ENCODE measurements at places on chromosomes 16 and 17.

- no peak for DNase-seq
Measured at GRCh38 chr16:1032607-1033006, 39.9 kb upstream of the SSTR5 start.

GRCh38 chr16:9308356-9308801 is 216.9 kb downstream of the HAPSTR1 start:
- DNase-seq = no peak

- DNase-seq = no peak
Measured at GRCh38 chr17:2144701-2145100, 89.8 kb downstream of the HIC1 start.

DNA sequence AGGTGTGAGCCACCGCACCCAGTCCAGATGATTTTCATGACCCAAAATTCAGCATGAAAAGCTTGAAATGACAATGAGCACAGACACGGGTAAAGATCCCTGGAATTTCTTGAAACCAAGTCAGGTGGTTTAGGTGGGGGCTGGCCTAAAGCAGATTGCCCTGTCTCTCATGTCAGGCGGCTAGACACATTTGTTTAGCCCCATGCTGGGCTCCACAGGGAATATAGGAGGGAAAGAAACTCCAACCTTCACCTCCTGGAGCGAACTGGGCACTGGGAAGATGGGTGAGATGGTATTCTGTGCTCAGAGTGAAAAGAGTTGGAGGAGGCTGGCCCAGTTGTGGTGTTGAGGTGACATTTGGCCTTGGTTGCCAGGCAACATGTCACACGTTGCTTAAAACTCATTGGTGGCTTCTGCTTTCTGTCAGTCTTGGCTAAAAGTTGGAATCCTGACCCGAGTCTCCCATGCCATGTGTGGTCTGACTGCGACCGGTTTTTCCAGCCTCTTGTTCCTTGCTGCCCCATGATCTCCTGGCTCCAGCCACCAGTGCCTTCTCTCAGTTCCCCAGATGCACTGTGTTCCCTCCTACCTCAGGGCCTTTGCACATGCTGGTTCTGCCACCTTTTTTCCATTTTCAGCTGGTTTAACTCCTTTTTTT is 113.7 kb downstream of the ABCC6 start:
- DNase-seq = no peak

DNA sequence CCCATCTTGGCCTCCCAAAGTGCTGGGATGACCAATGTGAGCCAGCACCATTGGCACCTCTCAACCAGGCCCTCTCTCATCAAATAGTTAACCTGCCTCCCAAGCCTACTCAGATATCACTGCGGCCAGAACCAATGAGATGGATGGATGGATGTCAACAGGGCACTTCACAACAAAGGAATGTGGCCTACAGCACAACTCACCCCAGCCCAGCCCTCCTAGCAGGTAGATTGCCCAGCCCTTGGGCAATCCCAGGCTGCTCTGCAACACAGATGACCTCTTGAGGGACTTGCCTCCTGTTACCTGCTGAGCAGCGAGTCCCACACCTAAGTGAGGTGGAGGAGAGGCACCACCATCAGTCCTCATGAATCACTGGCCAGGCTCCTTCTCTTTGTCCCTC is 22.6 kb upstream of the KIFC3 start:
- no peak for DNase-seq

DNA sequence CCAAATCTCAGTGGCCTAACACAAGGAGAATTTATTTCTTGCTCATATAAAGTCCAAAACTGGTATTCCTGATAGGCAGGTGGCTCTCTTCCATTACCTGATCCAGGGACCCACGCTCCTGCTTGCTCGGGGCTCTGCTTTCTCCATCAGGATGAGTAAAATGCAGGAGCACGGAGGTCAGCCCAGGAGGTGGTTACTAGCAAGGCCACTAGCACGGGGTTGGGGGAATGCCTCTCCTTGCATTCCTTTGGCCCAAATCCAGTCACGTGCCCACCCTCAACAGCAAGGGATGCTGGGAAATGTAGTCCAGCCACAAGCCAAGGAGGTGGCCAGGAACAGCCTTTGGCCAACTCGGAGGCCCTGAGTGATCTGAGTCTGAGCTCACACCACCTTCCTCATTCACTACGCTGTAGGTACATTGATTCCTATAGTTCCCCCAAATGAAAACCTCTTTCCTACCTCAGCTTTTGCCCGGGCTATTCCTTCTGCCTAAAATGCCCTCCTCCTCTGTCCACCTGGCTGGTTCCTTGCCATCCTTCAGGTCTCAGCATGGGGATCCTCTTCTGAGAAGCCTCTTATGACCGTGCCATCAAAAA is 38.3 kb upstream of the HAPSTR1 start:
- no peak for DNase-seq

DNA sequence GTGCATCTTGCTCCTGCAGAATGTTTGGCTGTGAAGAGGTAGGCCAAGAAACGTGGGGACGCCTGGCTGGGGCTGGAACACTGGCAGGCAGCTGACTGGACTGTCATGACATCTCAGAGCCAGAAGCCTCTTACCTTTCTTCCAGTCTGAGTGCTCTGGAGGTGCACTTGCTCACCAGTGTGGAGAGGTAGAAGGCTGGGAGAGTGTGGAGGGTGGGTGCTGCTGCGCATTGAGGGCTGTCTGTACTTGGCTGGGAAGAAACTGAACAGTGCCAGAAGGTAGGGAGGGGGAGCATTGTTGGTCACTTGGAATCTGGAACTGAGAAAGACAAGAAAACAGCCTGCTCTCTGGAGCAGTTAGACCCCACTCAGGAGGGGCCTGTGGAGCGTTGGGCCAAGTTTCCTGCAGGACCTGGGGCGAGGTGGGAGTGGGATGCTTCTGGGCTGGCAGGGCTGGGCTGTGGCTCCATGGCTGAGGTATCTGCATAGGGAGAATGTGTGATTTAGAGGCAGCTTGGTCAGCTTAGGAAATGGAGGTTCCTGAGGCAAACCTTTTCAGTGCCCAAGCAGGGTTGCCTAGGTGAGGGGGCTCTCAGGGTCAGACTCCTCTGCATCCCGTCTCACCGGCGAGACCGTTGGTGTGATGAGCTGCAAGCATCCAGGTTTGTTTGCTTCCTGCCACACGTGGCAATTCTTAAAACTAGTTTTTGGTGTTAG is 55.1 kb downstream of the KSR1 start:
- DNase-seq = no peak

DNA sequence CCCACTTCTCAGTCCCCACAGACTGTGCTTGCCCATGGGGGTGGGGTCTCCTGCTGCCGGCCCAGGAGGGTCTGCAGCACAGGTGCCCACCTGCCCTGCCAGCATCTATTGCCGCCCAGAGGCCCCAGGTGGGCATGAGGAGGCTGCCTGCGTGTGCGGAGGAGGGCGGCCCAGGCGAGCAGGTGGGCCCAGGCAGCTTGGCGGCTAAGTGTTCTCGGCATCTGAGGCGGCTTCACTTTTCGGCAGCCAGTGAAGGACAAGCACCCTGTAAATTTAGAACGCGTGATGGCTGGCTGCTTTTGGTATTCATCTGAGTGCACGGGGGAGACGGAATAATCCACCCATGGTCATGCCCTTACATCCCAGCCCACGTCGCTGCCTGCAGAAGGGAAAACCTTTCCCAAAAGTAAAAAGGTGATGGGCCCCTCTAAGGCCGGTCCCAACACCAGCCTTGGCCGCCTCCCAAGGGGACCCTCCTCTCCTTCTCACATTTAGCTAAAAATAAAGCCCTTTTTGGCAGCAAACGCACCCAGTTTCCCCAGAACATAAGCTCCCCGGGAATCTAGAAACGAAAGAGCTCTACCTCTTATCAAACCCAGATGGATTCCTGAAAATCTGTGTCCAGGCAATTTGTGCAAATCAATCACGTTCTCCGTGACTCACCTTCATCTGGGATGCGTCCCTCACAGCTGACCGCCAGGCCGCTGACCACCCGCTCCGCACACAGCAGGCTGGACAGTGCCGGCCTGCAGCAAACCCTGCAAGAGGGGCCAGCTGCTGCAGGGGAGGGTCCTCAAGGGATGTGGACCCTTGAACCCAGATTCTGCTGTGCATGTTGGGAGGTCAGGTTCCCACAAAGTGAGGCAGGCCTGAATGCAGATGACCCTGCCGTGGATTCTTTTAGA is 79.4 kb downstream of the RBFOX3 start:
- DNase-seq = peak; percentile 67

DNA sequence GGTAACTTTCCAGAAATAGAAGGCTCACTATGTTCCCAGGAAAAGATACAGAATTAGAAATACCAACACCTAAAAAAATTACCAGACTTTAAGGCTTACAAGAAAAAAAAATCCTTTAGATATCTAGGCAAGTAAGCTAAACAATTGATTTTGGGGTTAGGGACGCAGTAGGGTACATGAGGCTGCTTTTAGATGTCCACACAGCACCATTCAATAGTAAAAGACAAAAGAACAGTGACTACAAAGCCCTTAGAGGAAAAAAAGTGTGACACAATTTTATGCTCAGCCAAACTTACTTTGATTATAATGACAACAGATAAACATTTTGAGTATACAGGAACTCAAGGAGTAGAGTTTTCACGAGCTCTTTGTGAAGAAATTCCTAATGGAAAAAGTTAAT is 29.9 kb downstream of the METTL16 start:
- no peak for DNase-seq

GRCh38 chr17:60091908-60092331 is 13.2 kb upstream of the HEATR6 start:
- no peak for DNase-seq

GRCh38 chr17:77771145-77771544 is 187.4 kb upstream of the TNRC6C start:
- no peak for DNase-seq

DNA sequence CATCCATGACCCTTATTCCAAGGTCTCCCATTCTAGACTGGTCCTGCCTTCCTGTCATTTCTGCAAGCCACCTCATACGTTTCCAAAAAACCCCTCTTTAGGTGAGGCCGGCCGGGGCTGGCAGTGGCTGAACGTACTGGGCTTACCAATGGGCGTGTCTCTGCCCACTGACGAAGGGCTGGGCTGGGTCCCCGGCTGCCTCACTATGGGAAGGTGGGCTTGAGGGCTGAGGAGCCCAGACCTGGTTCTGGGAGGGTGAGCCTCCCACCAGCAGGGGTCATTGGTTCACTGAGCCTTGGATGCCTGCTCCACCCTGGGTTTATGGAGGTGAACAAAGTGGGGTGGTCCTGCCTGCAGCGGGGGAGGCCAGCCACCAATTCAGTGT is 19.9 kb downstream of the KDM8 start:
- DNase-seq = no peak

GRCh38 chr17:7408252-7408727 is 645 bp downstream of the NLGN2 start:
- DNase-seq = no peak

GRCh38 chr17:62819511-62820221 is 11.6 kb upstream of the MARCHF10 start:
- no peak for DNase-seq

GRCh38 chr16:67694611-67695010 is 24.5 kb downstream of the GFOD2 start:
- no peak for DNase-seq

- DNase-seq = no peak
Measured at GRCh38 chr17:62008294-62008693, 56.8 kb downstream of the MED13 start.

DNA sequence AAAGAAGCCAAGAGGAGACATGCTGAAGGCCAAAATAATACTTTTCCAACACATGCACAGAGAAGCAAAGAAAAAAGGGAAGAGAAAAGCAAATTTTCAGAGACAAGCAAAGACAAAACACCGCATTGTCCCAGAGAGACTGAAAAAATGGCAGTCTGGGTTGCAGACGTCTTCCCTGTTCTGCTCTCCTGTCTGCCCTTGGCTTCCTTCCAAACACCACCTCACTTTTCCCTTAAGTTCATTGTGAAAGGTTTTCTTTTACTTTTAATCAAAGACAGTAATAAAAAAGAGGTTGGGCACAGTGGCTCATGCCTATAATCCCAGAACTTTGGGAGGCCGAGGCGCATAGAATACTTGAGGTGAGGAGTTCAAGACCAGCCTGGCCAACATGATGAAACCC is 21.2 kb upstream of the VAT1L start:
- DNase-seq = no peak

GRCh38 chr17:54863176-54863575 is 37.5 kb upstream of the TOM1L1 start:
- no peak for DNase-seq

- no peak for DNase-seq
Measured at GRCh38 chr16:88790312-88791211, 5.5 kb upstream of the PIEZO1 start.

- no peak for DNase-seq
Measured at GRCh38 chr17:77450742-77451244, 310.0 kb downstream of the SEC14L1 start.

- no peak for DNase-seq
Measured at GRCh38 chr16:64406770-64407181, 715.1 kb downstream of the CDH11 start.

GRCh38 chr16:19881028-19881427 is 3.6 kb downstream of the GPRC5B start:
- no peak for DNase-seq

DNA sequence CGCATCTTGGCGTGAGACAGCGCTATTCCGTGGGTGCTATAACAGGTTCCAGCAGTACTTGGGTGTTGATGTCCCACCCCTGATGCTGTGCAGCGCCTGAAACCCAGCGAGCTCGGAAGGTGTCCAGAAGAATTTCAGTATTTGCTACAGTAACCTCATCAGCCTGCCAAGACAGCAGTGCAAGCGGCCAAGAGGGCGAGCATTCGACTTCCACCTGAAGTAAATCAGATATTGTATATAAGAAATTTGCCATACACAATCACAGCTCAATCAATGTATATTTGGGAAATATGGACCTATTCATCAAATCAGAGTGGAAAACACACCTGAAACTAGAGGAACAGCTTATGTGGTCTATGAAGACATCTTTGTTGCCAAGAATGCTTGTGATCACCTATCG is 13.0 kb downstream of the APPBP2 start:
- no peak for DNase-seq

- no peak for DNase-seq
Measured at GRCh38 chr17:39678340-39679116, 9.3 kb downstream of the PGAP3 start.

DNA sequence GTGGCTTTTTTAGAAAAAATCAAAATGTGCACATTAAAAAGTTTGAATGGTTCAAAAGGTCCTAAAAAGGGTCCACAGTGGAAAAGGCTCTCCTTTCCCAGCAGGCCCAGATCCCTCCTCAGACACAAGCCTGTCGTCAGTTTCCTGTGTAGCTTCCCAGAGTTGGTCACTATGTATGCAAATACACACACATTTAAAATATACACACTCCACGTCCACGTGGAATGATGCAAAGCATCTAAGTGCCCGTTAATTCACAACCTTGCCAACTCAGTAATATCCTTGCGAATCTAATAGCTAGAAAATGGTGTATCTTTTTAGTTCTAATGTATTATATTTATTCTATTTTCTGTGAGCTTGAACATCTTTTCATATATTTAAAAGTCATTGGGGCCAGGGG is 17.7 kb downstream of the NLRC5 start:
- no peak for DNase-seq

GRCh38 chr16:85750146-85750826 is 610 bp downstream of the C16orf74 start:
- DNase-seq = no peak

DNA sequence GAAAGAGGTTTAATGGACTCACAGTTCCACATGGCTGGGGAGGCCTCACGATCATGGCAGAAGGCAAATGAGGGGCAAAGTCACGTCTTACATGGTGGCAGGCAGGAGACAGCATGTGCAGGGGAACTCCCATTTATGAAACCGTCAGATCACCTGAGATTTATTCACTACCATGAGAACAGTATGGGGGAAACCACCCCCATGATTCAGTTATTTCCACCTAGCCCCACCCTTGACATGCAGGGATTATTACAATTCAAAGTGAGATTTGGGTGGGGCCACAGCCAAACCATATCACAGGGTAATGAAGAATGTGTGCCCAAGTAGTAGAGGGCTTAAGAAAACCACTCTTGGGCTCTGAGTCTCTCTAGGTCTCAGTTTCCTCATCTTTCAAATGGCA is 85.1 kb downstream of the PRKCB start:
- no peak for DNase-seq

All from dorsolateral prefrontal cortex (tissue), 122 donors.